ENCODE measurements at places on chromosomes 16 and 17.

GRCh38 chr17:42886283-42887176 is 14.1 kb upstream of the G6PC1 start:
- DNase-seq = no peak

- DNase-seq = no peak
Measured at GRCh38 chr17:1649844-1650501, at the start of gene RILP. Gene RILP, minus strand, starts transcription at chr17:1649866. Its CDS starts 62 bp downstream, at chr17:1649804.

DNA sequence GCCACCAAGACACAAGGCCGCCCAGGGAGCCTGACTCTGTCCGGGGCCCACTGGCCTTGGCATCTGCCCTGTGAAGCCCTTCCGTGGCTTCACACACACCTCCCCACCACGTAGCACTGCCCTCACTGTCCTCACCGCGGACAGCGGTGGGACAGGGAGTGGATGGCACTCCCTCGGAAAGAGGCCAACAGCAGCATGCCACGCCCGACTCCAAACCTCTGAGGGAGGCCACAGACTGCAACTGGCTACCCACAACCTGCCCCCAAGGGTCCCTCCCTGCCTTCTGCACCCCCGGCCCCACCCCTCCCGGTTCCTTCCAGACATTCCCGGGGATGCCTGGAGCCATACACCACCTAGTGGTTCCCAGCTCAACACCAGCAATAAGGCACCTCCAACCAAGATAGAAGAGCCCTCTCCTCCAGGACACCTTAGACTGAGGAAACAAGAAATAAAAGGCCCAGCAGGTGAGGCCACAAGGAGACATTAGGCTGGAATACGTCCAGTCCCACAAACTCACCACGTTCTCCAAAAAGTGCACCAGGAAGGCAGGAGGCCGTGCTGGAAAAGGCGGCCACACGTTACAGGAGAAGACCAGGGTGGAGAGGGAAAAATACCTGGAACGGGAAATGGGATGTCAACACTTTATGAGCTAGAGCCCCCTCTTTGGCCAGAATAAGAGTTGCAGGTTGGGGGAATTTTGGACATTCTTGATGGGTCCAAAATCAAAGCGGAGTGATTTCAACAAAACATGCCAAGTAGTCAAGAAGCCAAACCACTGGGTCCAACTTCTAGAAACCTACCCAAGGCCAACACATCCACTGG is 310.0 kb downstream of the SOX9 start:
- DNase-seq = no peak

DNA sequence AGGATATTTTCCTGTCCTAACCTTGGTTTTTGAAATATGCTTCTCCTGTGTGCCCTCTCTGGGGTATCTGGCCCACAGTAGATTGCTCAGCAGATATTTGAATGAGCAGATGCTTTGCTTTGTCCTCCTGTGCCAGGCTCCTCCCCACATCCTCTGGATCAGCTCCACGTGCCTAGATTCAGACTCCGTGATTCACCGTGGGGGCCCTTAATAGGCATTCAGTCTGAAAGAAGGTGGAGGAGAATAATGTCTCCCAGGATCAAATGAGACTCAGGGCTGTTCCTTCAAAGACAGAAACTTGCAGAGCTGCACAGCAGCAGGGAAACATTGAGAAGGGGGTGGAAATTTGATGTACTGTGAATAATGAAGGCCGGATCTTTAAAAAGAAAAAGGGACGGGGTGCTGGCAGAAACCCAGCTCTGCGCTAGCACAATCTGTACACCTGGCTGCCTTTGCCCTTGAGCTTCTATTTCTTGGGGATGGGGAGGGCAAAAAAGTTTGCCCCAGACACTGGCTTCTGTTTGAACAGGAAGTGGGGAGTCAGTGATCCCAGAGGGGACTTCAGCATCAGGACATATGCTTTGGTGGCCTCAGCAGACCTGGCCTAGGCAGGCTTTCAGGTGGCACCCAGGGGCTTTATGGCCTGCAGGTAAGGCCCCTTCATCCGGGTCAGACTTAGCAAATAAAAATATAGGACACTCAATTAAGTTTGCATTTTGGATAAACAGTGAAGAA is 15.9 kb upstream of the SLC12A3 start:
- DNase-seq = peak; percentile 59

DNA sequence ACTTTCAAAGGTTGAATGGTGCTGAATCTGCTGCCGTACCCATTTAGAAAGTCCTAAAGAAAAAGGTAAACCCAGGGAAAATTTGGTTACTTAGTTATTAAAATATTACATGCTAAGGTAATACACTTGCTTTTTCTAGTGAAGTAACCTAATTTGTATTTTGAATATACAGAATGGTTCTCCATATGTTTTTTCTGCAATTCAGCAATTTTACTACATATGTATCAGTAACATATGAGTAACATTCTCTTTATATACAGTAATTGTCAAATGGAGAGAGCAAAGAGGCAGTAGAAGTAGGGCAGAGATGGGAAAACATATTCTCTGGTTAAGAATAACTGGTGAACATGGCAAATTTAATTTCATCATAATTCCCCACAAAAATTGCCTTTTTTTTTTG is 95.1 kb upstream of the NACA2 start:
- no peak for DNase-seq

DNA sequence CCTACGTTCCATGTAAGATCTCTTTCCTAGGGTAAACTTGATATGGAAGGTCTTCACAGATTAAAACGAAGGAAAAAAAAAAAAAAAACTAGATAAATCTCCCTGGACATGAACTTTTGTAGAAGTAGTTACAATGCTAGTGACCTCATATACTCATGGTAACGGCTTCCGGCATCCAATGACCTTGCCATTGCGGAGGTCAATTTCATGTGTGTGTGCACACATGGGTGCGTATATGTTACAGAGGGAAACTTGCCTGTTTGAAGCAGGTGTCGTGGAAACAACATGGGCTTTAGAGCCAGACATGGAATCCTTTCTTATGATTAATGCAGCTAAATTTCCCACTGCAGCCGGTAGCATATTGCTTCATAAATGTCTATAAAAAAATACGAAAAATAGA is 435.5 kb downstream of the MAF start:
- no peak for DNase-seq

DNA sequence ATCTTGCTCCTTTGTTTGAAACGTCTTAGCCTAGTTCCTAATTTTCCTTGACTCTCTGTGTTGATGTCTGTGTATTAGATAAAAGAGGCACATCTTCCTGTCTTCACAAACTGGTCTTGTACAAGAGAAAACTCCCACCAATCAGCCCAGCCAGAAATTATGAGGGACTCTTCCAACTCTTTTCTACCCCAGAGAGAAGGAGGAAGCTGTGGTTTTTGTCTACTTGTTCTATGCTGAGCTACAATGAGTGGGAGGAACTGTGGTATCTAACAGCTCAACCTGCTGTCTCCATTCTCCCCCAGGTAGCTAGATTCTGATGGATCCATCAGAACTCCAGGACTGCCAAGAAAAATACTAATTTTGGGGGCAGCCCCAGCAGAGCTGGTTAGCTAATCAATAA is 392.5 kb downstream of the HS3ST3B1 start:
- DNase-seq = no peak

GRCh38 chr17:2155573-2155972 is 100.7 kb downstream of the HIC1 start:
- no peak for DNase-seq

DNA sequence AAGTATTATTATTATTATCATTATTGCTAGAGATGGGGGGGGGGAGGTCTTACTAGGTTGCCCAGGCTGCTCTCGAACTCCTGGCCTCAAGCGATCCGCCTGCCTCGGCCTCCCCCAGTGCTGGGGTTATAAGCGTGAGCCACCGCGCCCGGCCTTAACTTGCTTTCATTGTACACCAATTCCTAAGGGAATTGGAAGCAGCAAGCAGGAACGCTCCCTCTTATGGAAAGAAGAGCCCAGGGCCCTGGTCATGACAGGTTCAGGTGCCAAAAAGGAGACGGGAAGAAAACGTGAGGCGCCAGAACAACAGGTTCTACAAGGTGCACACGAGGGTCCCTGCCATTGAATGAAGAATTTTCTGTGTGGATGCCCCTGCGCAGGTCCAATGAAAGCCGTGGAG is 540 bp upstream of the RPL38 start:
- DNase-seq = no peak

DNA sequence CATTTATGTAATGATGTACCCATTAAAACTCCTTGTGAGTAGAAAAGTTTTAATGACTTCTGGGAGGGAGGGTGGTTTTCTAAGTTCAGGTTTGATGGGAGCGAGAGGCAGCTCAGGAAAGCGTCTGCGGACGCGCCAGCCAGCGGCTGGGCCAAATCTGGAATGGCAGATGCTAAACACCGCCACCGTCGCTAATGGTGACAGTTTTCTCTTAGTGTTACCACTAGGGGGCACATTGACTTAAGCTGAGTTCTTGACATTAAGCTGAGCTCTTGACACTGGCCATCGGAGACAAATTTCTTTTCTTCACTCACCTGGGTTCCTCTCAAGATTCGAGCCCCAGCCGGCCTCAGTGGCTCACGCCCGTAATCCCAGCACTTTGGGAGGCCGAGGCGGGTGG is 6.7 kb downstream of the TRPV1 start:
- no peak for DNase-seq

DNA sequence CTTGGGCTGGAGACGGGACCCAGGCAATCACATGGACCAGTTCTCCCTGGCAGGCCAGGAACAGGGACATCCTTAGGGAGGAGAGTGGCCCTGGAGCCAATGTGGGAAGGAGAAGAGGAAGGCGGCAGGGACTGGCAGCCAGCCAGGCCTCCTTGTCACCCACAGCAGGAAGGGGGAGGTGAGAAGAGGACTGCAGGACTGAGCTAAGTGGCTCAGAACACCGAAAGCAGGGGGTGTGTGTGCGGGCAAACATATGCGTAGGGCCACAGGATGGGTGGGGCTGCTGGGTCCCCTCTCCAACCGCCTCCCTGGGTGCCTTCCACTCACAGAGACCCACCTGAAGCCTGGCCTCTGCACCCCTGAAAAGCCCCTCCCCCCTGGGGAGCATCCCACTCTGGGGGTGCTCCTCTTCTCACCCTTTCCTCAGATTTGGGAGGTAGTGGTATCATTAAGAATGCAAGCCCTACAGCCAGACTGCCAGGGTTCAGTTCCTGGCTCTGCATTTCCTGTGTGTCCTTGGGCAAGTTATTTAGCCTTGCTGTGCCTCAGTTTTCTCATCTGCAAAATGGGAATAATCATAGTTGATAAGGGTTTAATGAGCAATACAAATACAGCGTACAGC is 8.1 kb downstream of the PNMT start:
- DNase-seq = no peak

- no peak for DNase-seq
Measured at GRCh38 chr17:58331815-58332777, 3.5 kb upstream of the TSPOAP1 start.

GRCh38 chr16:41439-42068 is 11.9 kb downstream of the POLR3K start:
- DNase-seq = no peak

DNA sequence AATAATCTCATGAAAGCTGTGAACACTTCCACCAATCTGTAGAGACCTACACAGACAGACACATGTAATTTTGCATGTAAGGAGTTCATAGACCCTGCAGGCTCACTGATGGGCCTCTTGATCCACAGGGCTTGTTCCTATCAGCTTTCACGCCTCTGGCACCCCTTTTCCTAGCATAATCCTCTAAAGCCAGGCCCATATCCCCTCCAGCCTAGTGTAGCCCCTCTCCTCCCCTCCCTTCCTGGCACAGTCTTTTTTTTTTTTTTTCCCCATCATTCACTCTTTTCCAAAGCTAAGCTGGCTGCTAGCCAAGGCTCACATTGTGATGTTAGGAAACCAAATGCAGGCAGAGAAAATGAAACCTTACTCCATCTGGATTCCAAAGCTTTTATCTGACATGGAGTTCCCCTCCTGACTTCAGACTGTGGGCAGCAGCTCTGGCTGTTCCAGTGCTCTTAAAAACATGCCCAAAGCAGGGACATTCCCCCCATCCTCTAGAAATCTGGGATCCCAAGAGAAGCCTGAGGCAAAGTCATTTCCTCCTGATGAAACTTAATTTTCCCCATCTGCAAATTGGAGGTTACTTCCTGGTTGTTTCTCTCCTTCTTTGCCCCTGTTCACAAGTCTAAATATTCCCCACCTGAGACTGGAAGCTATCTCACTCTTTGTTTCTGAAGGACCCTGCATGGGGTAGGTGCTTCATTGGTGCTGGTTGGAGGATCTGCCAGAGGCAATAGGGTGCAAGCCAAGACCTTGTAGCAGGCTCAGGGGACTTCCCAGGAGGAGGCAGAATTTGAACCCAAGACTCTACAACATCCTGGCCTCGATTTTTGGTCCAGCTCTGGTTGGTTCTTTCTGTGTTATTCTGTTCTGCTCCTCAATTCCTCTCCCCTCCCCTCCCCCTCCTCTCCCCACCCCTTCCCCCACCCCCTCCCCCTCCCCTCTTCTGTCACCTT is 9.9 kb upstream of the CCL5 start:
- DNase-seq = peak; percentile 44

GRCh38 chr17:75317671-75318070 is 28.4 kb upstream of the SLC25A19 start:
- no peak for DNase-seq

GRCh38 chr16:85603203-85603755 is 9.8 kb upstream of the GSE1 start:
- DNase-seq = no peak

- no peak for DNase-seq
Measured at GRCh38 chr16:52453644-52454043, 93.3 kb downstream of the TOX3 start.

DNA sequence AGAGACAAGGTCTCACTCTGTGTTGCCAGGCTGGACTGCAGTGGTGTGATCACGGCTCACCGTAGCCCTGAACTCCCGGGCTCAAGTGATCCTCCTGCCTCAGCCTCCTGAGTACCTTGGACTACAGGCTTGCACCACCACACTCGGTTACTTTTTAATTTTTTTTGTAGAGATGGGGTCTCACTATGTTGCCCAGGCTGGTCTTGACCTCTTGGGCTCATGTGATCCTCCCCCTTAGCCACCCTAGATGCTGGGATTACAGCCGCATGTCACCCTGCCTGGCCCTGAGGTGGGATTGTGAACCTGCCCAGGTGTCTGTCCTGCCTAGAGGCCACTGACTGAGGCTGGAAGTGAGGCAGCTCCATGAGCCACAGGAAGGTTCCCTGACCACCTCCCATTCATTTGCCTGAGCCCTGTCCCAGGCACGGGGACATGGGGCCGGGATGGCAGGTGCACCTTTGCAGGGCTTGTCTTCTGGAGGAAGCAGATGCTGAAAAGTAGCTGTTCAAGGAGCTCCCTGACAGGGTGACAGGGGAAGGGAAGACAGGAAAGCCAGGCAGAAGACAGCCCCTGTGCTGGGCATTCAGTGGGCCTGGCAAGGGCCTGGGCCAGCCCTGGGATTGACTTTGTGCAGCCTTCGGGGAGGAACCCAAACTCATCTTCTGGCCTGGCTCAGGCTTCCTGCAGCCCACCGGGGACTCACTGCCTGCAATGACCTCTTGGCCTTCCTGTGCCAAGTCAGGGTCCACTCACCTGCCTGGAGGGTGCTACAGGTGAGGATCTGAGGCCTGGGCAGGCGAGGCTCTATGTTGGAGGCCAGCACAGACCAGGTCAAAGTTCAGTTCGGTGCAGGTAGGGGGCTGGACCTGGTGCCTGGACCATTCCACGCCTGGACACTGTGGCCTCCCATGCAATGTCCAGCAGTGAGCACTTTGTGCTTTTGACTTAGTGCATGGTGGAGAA is 8.1 kb upstream of the NOTUM start:
- DNase-seq = no peak
